ENCODE measurements at places on chromosomes 16 and 17. TPM values are rescaled to one million over a fixed set of nuclear protein-coding genes. Genes with fewer than 3 reads are reported as not detected.

DNA sequence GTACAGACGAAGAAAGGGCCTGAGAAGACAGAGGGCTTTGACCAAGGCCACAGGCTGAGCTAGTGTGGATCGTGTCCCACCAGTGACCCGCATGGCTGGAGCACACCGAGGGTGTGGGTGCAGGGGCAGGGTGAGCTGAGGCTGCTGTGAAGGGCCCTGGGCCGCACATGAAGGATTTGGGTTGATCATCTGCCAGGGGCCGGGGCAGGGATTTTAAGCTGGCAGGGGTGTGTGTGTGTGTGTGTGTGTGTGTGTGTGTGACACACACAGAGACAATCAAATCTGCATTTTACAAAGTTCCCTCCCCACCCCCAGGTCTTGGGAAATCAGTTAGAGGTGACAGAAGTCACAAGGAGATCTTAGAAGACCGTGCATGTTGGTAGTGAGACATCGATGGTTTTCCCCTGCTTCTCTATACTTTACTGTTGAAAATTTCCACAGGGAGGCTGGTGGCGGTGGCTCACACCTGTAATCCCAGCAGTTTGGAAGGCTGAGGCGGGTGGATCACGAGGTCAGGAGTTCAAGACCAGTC is 65.2 kb downstream of the SRCIN1 start:
- no peaks in the 10 kb centered on the region for H3K36me3 ChIP-seq
- H3K27ac ChIP-seq = no peak overlapping the region
- peaks cover 4% of the 10 kb centered on the region for H3K4me1 ChIP-seq
- no peak for DNase-seq

DNA sequence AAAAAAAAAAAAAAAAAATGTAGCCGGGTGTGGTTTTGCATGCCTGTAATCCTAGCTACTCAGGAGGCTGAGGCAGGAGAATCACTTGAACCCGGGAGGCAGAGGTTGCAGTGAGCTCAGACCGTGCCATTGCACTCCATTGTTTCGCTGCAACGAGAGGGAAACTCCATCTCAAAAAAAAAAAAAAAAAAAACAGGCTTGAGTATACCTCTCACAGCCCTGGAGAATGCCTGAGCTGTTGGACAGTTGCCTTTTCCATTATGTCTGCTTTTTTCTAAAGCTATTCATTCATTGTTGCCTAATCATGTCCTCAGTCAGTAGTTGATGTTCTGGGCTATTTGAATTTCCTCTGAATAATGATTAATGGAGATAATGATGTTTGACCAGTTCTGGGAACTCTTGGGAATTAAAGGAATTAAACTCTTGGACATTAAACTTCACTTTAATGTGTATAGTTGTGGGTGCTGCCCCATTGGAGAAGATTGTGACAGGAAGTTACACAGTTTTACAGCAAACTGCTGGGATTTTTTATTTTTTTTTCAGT is 11.8 kb downstream of the HMOX2 start:
- no peaks in the 10 kb centered on the region for H3K36me3 ChIP-seq
- H3K27me3 ChIP-seq = no peaks in the 10 kb centered on the region
- H3K27ac ChIP-seq = no peak overlapping the region
- H3K4me3 ChIP-seq = no peak overlapping the region
- DNase-seq = no peak

- no peaks in the 10 kb centered on the region for H3K4me1 ChIP-seq
- DNase-seq = no peak
- no peaks in the 10 kb centered on the region for H3K36me3 ChIP-seq
- peaks cover 7% of the 10 kb centered on the region for H3K27me3 ChIP-seq
Measured at GRCh38 chr17:45688353-45688752, 95.8 kb upstream of the CRHR1 start.

GRCh38 chr17:2697611-2698162 is 13.9 kb downstream of the CLUH start:
- DNase-seq = no peak
- H3K36me3 ChIP-seq = 0 out of 2 replicates have a peak, but pooled peaks cover 2% of the 10 kb centered on the region
- no peaks in the 10 kb centered on the region for H3K27me3 ChIP-seq
- no peak overlapping the region for H3K4me3 ChIP-seq

DNA sequence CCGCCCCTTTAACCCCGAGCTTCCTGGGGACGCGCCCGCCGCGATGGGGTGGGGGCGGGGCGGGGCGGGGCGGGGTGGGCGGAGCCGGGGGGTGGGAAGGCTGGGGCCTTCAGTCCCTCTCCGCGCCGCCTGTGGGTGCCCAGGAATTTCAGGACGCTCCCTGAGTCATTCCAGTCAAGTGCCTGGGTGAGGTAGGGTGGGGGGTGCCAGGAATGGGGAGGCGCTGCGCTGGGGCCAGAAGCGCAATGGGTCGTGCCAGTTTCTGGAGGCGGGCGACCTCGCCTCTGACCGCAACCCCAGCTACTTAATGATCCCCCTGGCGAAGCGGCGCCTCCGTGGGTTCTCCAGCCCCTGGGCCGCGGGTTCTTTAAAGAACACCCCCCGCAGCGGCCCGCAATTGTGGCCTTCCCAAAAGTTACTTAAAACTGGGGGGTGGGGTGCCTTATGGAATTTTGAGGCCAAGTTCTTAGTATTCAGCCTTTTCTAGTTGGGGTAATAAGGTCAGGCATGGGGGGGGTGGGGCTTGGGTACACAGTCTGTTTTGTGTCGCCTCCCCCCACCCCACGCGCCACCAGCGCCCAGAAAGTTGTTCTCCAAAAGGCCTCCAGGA is 826 bp upstream of the GSE1 start:
- no peaks in the 10 kb centered on the region for H3K36me3 ChIP-seq
- peak overlapping the region; percentile 64 for H3K4me3 ChIP-seq
- peaks cover 19% of the 10 kb centered on the region for H3K4me1 ChIP-seq
- H3K27ac ChIP-seq = peak overlapping the region; percentile 81

- no peaks in the 10 kb centered on the region for H3K36me3 ChIP-seq
- no peak for DNase-seq
- no peaks in the 10 kb centered on the region for H3K27me3 ChIP-seq
- no peaks in the 10 kb centered on the region for H3K4me1 ChIP-seq
- no peak overlapping the region for H3K27ac ChIP-seq
Measured at GRCh38 chr16:87601401-87601981, 817 bp upstream of the JPH3 start.

GRCh38 chr16:57565461-57565860 is 23.0 kb downstream of the ADGRG5 start:
- H3K4me1 ChIP-seq = no peaks in the 10 kb centered on the region
- H3K27me3 ChIP-seq = no peaks in the 10 kb centered on the region
- H3K4me3 ChIP-seq = no peak overlapping the region
- no peak for DNase-seq
- H3K27ac ChIP-seq = no peak overlapping the region
- no peaks in the 10 kb centered on the region for H3K36me3 ChIP-seq

DNA sequence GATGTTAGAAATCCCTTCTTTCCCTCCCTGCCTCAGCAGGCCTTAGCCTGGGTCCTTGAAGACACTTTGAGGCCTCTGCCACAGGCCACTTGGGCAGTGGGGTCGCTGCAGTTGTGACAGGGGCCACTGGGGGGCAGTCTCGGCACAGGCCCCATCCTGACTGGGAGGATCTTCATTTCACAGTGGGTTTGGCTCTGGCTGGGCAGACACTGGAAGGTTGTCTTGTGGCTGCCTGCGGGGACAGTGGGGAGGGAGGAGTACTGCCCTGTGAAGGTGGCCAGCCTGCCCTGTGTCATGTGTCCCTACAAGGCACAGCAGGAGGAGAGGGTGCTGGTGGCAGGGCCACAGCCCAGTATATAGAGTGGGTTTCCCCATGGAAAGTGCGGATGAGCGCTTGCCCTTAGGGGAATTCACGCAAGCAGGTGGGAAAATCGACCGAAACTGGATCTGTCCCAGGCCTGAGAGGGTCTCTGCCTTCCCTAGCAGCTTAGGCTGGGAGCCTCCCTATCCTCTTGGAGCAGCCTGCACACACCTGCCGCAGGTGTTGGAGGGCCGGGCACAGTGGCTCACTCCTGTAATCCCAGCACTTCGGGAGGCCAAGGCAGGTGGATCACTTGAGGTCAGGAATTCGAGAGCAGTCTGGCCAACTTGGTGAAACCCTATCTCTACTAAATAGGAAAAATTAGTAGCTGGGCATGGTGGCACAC is 28.8 kb downstream of the GINS2 start:
- no peak overlapping the region for H3K4me3 ChIP-seq
- H3K27me3 ChIP-seq = no peaks in the 10 kb centered on the region
- no peaks in the 10 kb centered on the region for H3K4me1 ChIP-seq

CX3CL1 gene
- total RNA-seq = 0.69 TPM

RSL1D1 gene
- 349 TPM for total RNA-seq

SYT17 gene
- total RNA-seq = 10.6 TPM

WNT9B gene
- not detected for total RNA-seq

TSPOAP1 gene
- 0.53 TPM for total RNA-seq

CORO6 gene
- 11.7 TPM for total RNA-seq

CCL1 gene
- not detected for total RNA-seq

ZFPM1 gene
- 0.85 TPM for total RNA-seq
